LHCN-M2 (cell line): ENCODE measurements at places on chromosomes 3 and 15. TPM values are rescaled to one million over a fixed set of nuclear protein-coding genes. Genes with fewer than 3 reads are reported as not detected.

The TJP1 gene
- 34.9 and 40.4 TPM in 2 replicates for total RNA-seq

The ZNF80 gene
- 0.06 TPM in 1 of 2 replicates, not detected in the other for total RNA-seq

The SNTN gene
- total RNA-seq, result not detected in 2 replicates

The CHRNA7 gene
- total RNA-seq, result 0.26 and 0.63 TPM in 2 replicates

The TNNC1 gene
- total RNA-seq, result 1.5 and 8.2 TPM in 2 replicates

The NTRK3 gene
- 0.23 and 0.45 TPM in 2 replicates for total RNA-seq

The RHOV gene
- total RNA-seq, result not detected in 2 replicates

The SCN5A gene
- total RNA-seq, result 39.0 and 45.9 TPM in 2 replicates

The SGO1 gene
- 19.3 and 20.0 TPM in 2 replicates for total RNA-seq

The MGA gene
- total RNA-seq, result 18.4 and 40.7 TPM in 2 replicates
